ENCODE measurements at places on chromosomes 7 and 10.

- DNase-seq, result no peak
Measured at GRCh38 chr10:28169525-28169924, 133.3 kb downstream of the MPP7 start.

DNA sequence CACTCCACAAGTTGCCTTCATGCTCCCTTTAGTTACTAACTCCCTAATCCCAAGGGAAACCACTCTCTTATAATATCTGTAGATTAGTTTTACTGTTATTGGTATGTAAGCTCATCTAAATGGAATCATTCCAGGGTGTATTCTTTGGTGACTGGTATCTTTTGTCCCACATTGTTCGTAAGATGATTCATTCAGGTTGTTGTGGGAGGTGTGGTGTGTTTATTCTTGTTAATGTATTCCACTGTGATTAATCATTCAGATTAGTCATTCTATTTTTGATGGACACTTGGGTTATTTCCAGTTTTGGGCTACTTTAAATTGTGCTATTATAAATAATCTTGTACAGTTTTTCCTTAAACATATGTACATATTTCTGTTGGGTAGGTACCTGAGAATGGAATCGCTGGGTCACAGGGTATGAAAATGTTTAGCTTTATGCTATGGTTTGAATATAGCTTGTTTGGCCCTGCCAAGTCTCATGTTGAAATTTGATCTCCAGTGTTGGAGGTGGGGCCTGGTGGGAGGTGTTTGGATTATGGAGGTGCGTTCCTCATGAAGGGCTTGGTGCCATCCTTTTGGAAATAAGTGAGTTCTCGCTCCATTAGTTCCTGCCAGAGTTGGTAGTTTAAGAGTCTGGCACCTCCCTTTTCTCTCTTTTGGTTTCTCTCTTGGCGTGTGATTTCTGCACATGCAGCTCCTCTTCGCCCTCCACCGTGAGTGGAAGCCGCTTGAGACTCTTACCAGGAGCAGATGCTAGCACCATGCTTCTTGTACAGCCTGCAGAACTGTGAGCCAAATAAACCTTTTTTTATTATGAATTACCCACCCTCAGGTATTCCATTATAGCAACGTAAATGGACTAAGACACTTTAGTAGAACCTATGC is 13.8 kb downstream of the BTRC start:
- no peak for DNase-seq

- DNase-seq, result no peak
Measured at GRCh38 chr10:25465582-25466372, 291.0 kb downstream of the GPR158 start.

- no peak for DNase-seq
Measured at GRCh38 chr10:34206078-34206934, 608.8 kb downstream of the PARD3 start.

GRCh38 chr7:128380483-128381106 is 19.1 kb upstream of the PRRT4 start:
- no peak for DNase-seq

- no peak for DNase-seq
Measured at GRCh38 chr10:102799691-102800471, 37.3 kb downstream of the CYP17A1 start.

DNA sequence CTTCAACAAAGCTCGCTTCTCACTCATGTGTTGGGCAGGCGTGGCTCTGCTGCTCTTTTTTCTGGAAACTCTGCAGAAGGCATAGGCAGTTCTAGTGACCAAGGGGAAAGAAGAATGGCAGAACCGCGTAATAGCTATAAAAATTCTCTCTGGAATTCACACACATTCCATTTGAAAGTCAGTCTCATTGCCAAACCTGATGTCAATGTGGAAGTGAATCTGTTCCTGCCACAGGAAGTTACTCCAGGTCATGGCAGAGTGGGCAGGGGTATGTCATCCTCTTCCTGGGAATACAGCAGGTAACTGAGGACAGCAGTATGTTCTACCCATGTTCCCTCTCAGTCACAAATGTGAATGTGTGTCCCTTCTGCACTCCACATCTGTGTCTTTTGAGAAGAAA is 8.2 kb upstream of the PAXIP1 start:
- no peak for DNase-seq

DNA sequence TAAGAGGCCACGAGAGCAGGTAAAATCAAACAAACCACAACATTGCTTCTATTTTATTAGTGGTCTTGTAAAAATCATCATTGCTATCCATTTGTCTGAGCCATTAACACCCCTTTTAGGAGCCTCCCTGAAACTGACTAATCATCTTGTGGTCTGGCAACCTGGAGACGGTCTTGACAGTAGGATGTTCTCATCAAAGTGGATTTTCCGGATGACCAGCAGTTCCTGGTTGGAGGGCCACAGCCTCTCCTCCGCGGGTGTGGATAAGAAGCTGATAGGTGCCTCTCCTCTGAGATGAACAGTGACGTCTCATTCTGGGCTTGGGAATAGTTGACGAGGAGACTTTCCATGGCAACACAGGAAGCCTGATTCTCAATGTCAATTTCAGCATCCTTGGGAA is 490.7 kb downstream of the TYW1 start:
- DNase-seq, result no peak

DNA sequence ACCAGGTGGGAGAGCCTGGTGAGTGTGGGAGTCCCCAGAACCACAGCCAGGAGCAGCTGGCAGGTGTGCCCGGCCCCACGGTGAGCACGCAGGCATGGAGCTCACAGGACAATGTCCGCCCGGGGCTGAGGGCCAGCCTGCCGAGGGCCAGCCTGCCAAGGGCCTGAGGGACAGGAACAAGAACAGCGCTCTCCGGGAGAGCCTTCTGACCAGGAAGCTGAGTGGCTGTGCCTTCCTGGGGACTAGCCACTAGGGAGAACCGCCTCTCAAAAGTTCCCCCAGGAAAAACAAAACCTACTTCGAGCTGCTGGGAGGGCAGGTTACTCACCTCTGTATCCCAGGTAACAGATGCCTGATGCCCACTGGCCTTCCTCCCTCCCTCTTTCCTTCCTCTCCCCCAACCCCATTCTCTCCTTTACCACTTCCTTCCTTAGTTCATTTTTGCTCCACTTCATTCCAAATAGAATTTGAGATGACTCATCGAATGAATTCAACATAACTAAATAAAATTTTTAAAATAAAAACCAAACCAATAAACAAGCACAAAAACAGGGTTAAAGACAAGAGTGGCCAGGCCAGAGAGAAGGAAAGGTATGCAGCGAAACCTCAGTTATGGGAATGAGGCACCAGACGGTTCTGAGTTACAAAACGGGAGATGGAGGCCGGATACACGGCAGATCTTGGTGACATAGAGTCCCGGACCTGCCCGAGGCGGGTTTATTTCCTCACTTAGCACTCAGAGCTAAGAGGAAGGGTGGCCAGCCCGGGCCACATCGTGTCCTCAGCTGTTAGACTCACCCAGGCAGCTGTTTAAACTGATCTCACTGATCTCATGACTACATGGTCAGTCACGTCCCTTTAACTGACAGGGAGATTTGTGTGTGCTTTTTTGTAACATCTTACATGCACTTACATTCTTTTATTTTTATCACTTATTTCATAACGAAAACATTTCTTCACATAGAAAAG is 128.5 kb downstream of the TNS3 start:
- no peak for DNase-seq

- DNase-seq, result no peak
Measured at GRCh38 chr7:51292596-51292995, 24.0 kb downstream of the COBL start.

- no peak for DNase-seq
Measured at GRCh38 chr7:29975561-29975960, 14.0 kb downstream of the SCRN1 start.

GRCh38 chr10:124126145-124126982 is 33.0 kb upstream of the CHST15 start:
- DNase-seq, result no peak

DNA sequence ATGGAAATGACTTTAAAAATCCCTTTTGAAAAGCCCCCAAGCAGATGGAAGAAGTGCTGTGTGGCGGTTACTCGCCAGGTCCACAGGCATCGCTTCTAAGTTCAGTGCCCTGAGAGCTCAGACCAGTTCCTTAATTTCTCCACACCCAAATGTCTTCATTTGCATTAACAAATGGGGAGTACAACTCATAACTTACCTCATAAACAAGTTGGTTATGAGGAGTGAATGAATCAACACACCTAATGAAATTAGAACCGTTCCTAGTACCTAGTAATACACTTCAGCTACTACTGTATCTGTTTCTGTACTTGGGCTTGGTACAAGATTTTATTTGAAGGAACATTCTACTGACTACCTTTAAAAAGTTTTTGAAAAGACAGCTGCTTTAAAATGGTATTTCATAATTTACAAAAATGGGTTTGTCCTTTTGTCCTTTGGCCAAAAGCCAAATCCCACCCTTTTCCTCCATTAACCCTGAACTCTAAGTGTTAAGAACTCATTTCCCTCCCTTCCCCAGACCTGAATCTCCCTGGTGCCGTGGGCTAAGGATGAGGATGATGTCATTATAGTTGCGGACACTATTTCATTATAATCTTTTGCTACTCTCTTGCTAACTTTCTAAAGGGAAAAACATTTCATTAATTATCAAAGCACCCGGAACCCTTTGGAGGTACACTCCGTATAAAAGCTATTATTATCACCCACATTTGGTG is 221.5 kb upstream of the CELF2 start:
- DNase-seq, result no peak

DNA sequence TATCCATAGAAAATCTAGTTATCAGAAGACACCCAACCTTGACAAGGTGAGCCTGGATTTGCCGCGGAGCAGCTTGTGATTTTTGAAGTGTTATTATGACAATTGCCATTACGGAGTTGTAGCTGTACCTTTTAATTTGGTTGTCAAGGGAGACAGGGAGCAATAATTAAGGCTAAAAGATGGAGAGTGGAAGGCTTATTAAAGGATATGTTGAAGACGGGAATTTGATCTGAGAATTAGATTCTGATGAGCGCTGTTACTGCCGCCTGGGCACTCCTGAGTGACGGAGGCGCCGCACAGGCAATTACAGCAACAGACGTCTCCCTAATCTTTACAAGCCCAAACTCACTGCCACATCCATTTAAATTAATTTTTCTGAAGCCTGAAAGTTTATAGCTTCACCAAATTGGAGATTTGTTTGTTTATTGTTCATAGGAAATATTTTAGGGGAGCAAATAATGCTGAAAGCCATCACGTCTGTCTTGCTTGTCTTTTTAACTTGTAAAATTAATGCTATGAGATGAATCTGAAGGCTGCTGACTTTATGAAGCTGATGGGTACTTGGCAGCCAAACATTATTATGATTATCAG is 475.0 kb upstream of the ADARB2 start:
- DNase-seq, result no peak

DNA sequence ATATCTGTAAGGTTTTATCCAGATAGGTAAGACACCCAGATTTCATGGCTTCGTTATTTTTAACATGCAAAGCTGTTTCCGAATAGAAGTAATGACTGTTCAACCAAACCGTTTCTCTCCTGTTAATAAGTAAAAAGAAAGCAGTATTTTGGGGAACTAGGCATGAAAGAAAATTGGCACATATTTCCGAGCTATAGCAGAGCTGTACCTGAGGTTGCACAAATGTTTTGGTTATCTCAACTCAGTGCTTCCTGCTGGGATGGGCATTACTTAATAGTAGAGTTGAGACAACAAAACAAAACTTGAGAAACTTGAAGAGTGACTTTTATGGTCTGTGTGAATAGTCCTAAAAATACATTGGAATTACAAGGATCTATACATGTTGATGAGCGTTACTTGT is 564.3 kb upstream of the SORCS1 start:
- DNase-seq, result no peak

DNA sequence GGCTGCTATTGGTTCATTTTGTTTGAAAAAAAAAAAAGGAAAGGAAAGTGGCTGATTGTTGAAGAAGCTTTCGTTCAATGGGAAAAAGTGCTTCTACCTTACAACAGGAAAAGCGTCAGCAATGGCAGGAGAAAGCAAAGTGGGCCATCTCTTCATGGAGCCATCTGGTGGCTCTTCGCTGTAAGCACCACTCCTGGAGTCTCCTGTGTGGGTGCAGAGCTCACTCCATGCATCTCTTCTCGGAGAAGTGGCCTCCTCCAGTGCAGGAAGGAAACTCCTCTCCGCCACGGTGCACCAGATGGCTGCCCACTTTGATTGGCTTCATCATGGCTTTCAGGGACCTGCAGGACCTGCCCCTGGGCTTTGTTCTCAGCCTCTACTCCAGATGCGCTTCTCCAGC is 250.9 kb downstream of the PTEN start:
- DNase-seq, result no peak

DNA sequence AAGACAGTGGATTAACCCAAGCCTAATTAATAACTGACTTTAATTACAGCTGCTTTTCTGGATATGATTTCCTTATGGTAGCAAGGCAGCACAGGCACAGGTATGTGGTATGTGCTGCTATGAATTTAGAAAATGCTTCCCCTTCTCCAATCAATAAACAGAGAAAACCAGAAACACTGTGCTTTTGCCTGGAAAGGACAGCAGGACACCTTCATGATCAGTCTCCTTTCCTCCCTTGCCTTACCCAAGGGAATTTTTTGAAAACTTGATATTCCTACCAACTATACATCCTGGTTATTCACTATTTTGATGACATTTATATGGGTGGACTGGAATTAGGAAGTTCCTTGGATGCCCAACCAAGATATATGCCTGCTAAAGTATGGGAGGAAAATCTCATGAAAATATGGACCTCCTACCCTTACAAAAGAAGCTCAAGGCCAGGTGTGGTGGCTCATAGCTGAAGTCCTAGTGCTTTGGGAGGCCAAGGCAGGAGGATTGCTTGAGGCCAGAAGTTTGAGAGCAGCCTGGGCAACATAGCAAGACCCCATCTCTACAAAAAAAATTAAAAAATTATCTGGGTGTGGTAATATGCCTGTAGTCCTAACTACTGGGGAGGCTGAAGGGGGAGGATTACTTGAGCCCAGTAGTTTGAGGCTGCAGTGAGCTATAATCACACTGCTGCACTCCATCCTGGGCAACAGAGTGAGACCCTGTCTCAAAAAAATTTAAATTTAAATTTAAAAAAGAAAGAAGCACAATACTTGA is 106.3 kb upstream of the WAC start:
- no peak for DNase-seq

GRCh38 chr7:53699215-53699837 is 663.9 kb downstream of the POM121L12 start:
- no peak for DNase-seq

Data from cortex of kidney (tissue), 1 donor.